ENCODE measurements at places on chromosomes 1 and 21.

DNA sequence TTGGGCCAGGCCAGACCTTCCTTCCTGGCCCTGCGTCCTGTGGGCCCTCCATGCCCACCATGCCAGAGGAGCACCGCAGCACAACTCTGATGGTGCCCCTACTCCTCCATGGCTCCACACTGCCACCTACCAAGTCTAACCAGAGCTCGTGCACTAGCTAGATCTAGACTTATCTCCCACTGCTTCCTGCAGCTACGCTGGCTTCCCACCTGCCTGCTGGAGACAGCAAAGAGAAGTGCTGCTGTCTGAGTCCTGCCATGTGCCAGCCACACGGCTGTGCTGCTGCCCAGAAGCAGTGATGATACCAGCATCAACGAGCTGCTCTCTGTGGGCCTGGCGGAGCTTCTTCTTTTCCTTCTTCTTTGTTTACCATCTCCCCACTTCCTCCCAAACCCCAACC, 4.5 kb downstream of the GUCA2B start:
- no peak for DNase-seq

DNA sequence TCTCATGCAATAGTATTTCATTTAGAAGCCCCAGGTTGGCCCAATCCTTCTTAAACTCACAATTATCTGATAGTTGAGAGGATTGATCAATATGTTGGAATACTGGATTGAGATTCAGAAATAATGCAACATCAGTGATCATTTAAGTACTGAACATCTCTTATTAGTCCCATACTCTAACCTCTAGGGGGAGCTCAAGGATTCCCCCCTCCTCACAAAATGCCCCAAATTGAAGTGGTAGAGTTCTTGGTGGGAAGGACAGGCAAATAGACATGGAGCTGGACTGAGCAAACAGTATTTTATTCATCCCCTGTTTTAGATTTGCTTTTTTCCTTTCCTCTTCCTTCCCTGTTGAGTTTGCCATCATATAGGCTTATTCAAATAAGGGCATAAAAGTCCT, 62.8 kb downstream of the NGF start:
- no peak for DNase-seq

DNA sequence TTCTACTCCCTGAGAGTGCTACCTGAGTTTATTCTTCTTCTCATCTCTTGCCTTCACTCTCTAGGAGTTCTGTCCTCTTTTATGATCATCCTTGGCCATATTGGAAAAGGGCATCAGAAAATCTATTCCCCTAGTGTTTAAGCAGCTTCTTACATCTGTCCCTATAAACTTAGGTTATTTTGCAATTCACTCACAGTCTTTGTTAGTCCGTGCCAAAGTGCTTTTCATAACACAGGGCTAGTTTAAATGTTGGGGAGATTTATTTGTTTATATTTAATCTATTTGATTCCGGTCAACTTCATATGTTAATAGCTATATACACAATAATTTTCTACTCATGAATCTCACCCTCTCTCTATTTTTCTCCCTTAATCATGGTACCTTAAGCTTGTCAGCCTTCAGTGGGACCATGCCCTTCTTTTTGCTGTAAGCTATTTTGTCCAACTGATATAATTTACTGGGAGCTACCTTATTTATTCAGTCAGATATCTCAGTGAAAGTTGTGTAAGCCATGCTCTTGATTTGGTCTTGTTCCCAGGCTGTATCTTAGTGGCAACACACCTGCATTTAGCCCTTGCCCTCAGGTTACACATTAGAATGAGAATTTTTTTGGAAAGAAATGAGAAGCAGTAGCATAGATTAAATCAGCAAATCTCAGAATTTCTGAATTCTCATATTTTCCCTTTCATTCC, 106.3 kb upstream of the SMYD2 start:
- DNase-seq = no peak

DNA sequence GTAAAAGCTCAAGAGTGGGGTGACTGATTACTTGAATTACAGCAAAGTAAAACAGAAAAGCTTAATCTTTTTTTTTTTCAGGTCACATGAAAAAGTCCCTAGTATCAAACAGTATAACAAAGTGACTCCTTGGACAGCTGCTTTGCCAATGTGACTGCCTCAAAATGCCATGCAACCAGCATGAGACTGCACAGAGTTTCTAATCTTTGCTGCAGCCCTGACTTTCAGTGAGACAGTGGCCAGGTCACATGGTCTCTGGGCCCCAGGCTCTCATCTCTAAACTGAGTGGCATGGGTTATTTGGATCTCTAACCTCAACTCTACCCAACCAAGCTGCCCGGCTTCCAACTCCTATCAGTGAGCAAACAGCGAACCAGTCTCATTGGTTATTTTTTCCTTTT, 169.0 kb downstream of the VAV3 start:
- no peak for DNase-seq

- no peak for DNase-seq
These were observed 22.2 kb downstream of the MAPKAPK2 start for GRCh38 chr1:206706806-206707366.

DNA sequence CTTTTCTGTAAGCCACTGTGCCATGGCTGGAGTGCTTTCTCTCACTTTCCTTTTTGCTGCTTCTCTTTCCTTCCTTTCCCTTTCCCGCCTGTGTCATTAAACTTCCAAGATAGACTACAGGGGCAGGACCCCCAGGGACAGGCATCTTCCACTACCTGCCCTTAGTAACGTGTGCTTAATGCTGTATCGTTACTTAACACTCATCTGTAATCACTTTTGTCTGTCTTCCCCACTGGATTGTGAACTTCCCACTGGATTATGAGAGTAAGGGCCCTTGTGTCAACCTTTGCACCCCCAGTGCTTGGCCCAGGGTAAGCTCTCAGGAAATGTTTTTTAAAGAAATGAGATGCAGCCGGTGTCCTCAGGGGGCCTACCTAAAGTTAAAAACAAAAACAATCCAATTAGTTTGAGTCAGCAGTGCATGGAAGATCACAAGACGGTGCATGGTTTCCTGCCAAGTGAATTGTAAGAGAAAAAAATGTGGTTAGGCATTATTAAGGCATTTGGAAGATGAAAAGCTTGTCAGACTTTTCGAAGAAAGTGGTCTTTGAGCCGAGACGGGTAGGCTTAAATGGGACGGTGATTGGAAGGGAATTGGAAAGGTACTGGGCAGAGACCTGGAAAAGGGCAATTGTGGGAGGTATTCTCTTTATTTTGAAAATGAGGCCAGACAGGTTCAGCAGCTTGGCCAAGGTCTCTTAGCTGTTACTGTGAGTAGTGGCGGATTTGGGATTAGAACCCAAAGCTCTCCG, 958 bp downstream of the LYPLAL1 start:
- no peak for DNase-seq

DNA sequence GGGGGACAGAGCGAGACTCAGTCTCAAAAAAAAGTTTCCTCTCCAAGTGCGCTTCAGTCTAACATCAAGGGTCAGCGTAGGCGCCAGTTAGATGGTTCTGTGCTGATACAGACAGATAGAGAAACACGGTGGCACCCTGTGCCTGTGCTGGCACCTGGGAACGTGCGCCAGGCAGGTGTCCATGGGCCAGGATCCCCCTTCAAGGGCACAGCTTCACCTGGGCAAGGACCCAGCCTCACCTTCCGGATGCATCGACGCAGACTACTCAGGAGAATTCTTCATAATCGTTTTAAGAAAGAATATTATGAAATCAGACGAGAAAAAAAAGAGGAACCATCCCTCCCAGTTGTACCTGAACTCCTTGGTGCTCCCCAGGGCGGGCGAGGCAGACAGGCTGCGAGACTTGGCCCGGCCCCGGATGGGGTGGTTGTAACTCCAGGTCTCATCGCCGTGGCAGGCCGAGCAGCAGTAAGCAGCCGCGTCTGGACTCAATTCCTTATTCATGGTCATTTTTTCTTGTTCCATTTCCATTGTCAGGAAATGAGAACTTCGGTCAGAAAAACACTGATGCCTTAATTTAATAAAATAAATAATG, 13.3 kb downstream of the NADK start:
- DNase-seq = no peak

All from stimulated activated CD8-positive, alpha-beta memory T cell treated with anti-CD3 and anti-CD28 coated beads, Interleukin-7, amount 100 ng/mL, for 1 hour (primary cell).